ENCODE measurements at places on chromosomes 3 and 15.

DNA sequence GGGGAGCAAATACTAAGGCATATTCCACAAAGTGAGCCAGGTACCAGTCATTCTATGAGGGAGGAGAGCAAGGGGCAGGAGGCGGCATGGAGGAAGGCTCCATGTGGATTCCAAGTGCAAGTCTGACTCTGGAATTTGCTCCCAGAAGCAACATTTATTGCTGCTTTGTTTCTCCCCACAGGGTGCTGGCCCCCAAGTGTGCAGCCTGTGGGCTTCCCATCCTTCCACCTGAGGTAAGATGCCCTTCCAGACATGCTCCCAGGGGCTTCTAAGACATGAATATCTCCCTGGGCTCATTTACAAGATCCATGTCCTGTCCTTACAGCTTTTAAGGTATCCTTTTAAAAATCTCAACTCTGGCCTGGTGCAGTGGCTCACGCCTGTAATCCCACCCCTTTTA is 15.9 kb upstream of the SACM1L start:
- no peaks in the 10 kb centered on the region for H3K27me3 ChIP-seq
- H3K4me1 ChIP-seq = no peaks in the 10 kb centered on the region
- no peak overlapping the region for H3K27ac ChIP-seq
- DNase-seq = no peak

DNA sequence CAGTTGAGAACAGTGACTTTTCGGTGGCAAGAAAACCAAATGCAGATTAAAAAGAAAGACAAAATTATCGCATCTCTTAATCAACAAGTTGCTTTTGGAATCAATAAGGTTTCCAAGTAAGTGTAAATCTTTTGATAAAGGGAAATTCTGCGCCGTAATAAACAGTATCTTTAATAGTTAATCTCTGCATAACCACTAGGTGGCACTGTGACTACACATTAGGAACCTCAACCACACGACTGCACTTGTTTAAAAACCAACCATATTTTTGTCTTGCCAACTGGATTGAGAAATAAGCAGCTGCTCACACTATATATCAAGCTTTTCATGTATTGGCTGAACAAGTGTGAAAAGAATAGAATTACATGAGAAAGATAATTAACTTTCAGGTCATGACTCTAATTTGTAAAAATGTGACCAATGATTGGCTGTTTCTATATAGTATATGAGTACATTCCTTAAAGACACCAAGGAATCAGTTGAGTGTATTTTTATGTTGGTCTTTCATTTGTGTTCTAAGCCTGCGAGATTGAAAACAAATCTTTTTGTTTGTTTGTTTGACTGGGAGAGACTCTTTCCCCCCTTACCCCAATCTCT is 72.7 kb downstream of the DZIP3 start:
- H3K27ac ChIP-seq = no peak overlapping the region
- H3K4me3 ChIP-seq = no peak overlapping the region

GRCh38 chr15:42691308-42691707 is 45.6 kb downstream of the CDAN1 start:
- no peak overlapping the region for H3K4me3 ChIP-seq
- no peaks in the 10 kb centered on the region for H3K36me3 ChIP-seq
- no peaks in the 10 kb centered on the region for H3K27me3 ChIP-seq

- no peaks in the 10 kb centered on the region for H3K4me1 ChIP-seq
- no peak overlapping the region for H3K27ac ChIP-seq
- no peak for DNase-seq
- no peak overlapping the region for H3K4me3 ChIP-seq
- H3K27me3 ChIP-seq = peaks cover 30% of the 10 kb centered on the region
- H3K36me3 ChIP-seq = no peaks in the 10 kb centered on the region
Observed at GRCh38 chr15:66845266-66845785, 143.3 kb downstream of the SMAD6 start.

- peak; percentile 20 for DNase-seq
- no peaks in the 10 kb centered on the region for H3K4me1 ChIP-seq
- H3K36me3 ChIP-seq = no peaks in the 10 kb centered on the region
- H3K27ac ChIP-seq = no peak within 1 kb of the TSS
- H3K27me3 ChIP-seq = no peaks in the 10 kb centered on the region
Observed at GRCh38 chr3:133895208-133896001, at the start of gene RAB6B. Gene RAB6B (minus strand): TSS chr3:133895882. CDS start chr3:133895466, 416 bp downstream.

- no peaks in the 10 kb centered on the region for H3K36me3 ChIP-seq
- H3K27me3 ChIP-seq = no peaks in the 10 kb centered on the region
- peaks cover 9% of the 10 kb centered on the region for H3K4me1 ChIP-seq
- DNase-seq = no peak
- H3K27ac ChIP-seq = no peak overlapping the region
Observed at GRCh38 chr3:42605546-42606173, 5.2 kb downstream of the NKTR start.

DNA sequence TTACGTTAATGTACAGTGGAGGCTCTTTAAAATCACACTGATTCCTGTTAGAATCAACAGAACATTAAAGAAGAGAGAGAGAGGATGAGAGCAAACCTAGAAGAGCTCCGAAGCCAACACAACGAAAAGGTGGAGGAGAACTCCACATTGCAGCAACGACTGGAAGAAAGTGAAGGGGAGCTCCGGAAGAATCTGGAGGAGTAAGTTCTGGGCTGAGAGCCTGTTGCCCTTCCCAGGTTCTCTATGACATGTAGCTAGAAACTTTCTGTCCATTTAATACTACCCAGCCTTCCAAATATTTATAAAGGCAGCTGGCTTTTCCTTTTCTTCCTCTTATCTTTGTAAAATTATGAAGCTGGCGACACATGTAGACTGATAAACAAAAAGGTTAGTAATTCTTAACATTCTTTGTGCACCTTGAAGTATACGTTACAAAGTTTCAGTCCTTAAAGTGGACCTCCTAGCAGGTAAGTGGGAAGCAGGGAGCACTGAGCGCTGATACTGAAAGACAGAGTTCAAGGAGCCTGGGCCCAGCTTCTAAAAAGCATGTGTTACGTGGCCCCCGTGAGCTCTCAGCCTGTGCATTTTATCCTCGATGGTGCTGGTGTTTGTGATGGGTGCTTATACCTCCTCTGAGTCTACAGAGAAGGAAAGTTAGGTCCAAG is 75.9 kb downstream of the CGNL1 start:
- DNase-seq = no peak
- H3K27me3 ChIP-seq = no peaks in the 10 kb centered on the region
- H3K27ac ChIP-seq = no peak overlapping the region
- H3K4me3 ChIP-seq = no peak overlapping the region
- H3K4me1 ChIP-seq = no peaks in the 10 kb centered on the region

GRCh38 chr3:78737988-78738387 is 1029.8 kb downstream of the ROBO1 start:
- no peak overlapping the region for H3K4me3 ChIP-seq
- H3K27ac ChIP-seq = no peak overlapping the region
- DNase-seq = no peak

GRCh38 chr3:112619295-112619694 is 21.6 kb downstream of the CCDC80 start:
- DNase-seq = no peak
- no peaks in the 10 kb centered on the region for H3K36me3 ChIP-seq
- no peaks in the 10 kb centered on the region for H3K27me3 ChIP-seq
- no peaks in the 10 kb centered on the region for H3K4me1 ChIP-seq
- H3K4me3 ChIP-seq = no peak overlapping the region
- H3K27ac ChIP-seq = no peak overlapping the region

GRCh38 chr3:157115069-157116006 is 44.6 kb downstream of the CCNL1 start:
- no peaks in the 10 kb centered on the region for H3K27me3 ChIP-seq
- 0 out of 2 replicates have a peak, but pooled peaks cover 3% of the 10 kb centered on the region for H3K4me1 ChIP-seq
- no peaks in the 10 kb centered on the region for H3K36me3 ChIP-seq
- DNase-seq = no peak
- H3K4me3 ChIP-seq = no peak overlapping the region
- no peak overlapping the region for H3K27ac ChIP-seq

DNA sequence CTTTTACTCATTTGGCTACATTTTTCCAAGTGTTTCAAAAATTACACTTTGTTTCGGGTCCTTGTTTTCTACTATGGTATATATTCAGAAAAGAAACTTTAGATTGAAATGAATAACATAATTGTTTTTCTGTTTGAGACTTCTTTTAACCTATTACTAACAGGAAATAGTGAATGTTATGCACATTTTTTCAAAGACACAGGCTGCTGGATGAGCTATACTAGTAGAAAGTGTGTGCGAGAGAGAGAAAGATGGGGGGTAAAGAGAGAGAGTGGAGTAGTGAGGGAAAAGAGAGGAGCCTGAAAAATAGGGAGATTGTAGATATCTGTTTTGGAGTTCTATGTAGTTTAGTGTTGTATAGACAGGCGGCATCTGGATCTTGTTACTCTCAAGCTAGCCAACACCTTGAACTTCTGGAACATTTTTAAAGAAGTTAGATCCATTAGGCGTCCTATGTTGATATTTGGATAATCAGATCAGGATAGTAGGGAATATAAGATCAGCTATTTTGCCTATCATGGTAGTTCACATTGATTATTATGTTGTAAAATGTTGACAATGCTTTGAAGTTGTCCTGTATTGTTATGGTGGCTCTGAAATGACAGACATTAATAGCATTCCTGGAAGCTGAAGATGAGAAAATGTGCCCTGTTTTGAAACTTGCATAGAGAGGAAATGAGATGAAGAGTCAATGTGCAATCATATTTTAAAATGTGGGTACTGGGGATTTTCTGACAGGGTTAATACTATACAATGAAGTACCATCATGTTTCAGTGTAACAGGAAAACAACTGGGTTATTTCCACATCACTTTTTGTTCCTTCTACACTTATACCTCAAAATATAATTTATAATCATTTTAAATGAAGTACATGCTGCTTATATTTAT is 2.6 kb downstream of the RBMS3 start:
- no peak overlapping the region for H3K27ac ChIP-seq
- H3K27me3 ChIP-seq = no peaks in the 10 kb centered on the region
- H3K36me3 ChIP-seq = no peaks in the 10 kb centered on the region
- DNase-seq = no peak

GRCh38 chr3:30286007-30286669 is 320.3 kb upstream of the TGFBR2 start:
- no peak for DNase-seq
- no peak overlapping the region for H3K4me3 ChIP-seq
- H3K36me3 ChIP-seq = no peaks in the 10 kb centered on the region
- no peak overlapping the region for H3K27ac ChIP-seq

DNA sequence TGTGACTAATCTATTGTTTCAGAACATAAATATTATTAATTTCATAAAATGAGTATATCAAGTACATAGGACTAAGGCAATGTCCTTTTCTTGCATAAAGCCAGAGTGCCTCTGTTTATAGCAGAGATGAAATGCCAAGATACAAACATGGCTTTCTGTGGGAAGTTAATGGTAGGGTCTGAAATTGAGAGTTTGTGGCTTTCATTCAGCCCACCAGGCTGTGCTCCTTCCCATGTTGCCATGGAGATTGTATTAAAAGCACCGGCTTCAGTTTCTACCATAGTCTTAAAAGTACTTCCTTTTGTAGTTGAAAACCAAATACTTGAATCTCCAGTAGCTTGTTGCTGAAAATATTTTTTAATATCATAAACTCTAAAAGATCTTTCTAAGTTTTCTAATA is 114.0 kb downstream of the LRRC28 start:
- H3K4me3 ChIP-seq = no peak overlapping the region
- no peaks in the 10 kb centered on the region for H3K36me3 ChIP-seq
- DNase-seq = peak; percentile 77
- peak overlapping the region; percentile 32 for H3K27ac ChIP-seq
- H3K27me3 ChIP-seq = no peaks in the 10 kb centered on the region

DNA sequence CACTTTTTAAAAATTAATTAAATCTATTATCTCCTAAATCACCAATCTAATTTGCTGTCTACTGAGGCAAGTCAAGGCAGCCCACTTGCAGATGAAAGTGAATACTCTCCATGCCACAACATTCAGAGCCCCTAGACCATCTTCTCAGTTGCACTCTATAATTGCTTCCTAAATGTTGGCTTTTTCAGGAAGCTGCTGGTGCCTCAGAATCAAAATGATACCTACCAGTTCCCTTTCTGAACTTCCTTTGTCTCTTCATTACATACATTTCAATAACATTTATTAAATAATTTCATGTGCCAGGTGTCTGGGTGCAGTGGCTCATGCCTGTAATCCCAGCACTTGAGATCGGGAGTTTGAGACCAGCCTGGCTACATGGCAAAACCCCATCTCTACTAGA is 124.1 kb downstream of the SERPINI1 start:
- H3K27me3 ChIP-seq = no peaks in the 10 kb centered on the region
- no peak overlapping the region for H3K27ac ChIP-seq
- no peaks in the 10 kb centered on the region for H3K36me3 ChIP-seq
- no peaks in the 10 kb centered on the region for H3K4me1 ChIP-seq
- no peak for DNase-seq
- H3K4me3 ChIP-seq = no peak overlapping the region

DNA sequence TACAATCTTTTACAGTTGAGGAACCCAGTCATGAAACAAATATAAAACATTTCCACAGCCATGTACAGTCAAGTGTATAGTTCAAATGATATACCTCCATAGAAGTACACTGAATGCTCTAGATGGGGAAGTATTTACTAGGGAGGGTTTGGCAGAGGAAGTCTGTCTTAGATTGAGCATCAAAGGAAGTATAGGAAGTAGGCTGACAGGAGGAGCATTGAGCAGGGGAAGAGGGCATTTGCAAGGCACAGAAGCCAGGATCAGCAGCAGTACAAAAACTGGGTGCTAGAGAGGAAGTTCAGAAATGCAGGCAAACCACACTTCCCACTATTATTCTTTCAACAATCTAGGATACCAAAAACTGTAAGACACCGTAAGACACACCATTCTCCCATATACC is 122.6 kb downstream of the ANO10 start:
- H3K36me3 ChIP-seq = no peaks in the 10 kb centered on the region
- no peak for DNase-seq
- H3K27ac ChIP-seq = no peak overlapping the region
- no peaks in the 10 kb centered on the region for H3K27me3 ChIP-seq
- no peak overlapping the region for H3K4me3 ChIP-seq

- H3K4me1 ChIP-seq = no peaks in the 10 kb centered on the region
- H3K27ac ChIP-seq = no peak overlapping the region
- no peak for DNase-seq
- no peaks in the 10 kb centered on the region for H3K27me3 ChIP-seq
Observed at GRCh38 chr3:46527239-46527638, 29.5 kb downstream of the RTP3 start.

DNA sequence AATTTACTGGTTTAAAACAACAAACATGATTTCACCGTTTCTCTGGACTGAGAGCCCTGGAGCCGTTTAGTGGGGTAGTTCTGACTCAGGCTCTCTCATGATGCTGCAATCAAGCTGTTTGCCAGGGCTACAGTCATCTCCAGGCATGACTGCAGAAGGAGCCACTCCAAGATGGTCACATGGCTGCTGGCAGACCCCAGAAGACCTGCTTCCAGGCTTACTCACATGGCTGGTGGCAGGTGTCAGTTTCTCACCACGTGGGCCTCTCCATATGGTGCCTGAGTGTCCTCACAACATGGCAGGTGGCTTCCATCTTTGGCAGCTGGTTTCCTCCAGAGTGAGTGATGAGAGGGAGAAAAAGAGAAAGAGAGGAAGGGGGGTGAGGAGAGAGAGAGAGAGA is 378.3 kb upstream of the RGMA start:
- no peaks in the 10 kb centered on the region for H3K36me3 ChIP-seq
- no peaks in the 10 kb centered on the region for H3K4me1 ChIP-seq
- no peak overlapping the region for H3K4me3 ChIP-seq

DNA sequence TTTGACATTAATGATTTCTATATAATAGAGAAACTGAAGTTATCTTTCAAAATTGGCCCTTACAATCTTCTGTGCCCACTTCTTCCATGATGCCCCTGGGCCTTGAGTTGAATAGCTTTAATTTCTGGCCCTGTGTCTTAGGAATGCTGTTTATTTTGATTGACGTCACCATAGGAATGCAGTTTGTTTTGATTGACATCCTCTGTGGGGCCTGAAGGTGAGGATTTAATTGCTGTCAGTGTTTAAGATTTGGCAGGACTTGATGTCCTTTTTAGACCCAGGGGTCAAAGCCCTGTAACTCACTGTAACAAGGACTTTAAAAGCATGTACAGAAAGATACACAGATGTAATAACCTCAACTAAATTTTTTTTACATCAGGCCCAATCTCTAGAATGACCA is 83.3 kb downstream of the GLDN start:
- no peak overlapping the region for H3K27ac ChIP-seq
- H3K36me3 ChIP-seq = no peaks in the 10 kb centered on the region
- H3K4me3 ChIP-seq = no peak overlapping the region
